Cortex of kidney (tissue), 1 donor: ENCODE measurements at places on chromosomes 7 and 10.

- no peak for DNase-seq
These were observed 289.8 kb downstream of the GLRX3 start for GRCh38 chr10:130425881-130426435.

DNA sequence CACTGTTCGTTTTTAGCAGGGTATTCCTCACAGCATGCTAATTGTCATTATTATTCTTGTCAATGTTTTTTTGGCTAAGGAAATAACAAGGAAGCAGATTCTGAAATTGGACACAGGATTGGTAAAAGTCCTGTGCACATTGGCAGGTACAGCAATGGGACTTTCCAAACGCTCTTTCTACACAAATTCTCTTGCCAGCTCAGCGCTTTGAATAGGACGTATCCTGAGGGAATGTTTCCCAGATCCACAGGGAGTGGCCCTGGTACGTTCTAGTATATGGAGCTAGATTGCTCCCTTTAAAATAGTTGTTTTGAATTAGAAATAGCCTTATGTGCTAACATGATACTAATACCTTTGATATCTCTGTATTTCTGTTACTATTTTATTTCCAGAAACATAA is 82.8 kb upstream of the GRB10 start:
- no peak for DNase-seq

- no peak for DNase-seq
These were observed 114.5 kb downstream of the NKX6-2 start for GRCh38 chr10:132671228-132672154.

GRCh38 chr10:3874990-3875841 is 90.2 kb upstream of the KLF6 start:
- DNase-seq, result no peak

DNA sequence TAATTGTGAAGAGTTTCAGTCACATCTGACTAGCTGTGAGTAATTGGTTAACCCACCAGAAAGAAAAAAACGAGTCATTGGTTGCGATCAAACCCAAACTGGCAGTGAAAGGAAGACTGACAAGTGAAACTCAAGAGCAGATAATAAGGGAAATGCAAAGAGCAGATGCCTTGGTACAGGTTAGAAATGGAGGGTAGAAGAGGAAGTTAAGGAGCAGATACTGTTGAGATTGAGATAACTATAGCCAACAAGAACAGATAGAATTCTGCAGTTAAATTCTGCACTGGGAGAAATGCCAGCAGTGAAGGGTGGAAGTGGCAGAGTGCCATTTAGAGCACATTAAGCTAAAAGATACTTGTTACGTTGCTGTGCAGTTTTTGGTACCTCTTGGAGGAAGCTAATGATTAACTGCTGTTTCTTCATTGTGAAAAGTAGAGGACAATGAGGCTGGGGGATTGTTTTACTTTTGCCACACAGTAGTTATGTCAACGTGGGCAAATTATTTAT is 65.8 kb downstream of the CDK13 start:
- DNase-seq, result no peak

GRCh38 chr7:116210345-116211005 is at the start of gene TES:
Gene TES, plus strand, starts transcription at chr7:116210539. Its CDS starts 169 bp downstream, at chr7:116210708.
- peak; percentile 18 for DNase-seq

GRCh38 chr10:117938104-117938503 is 108.6 kb downstream of the RAB11FIP2 start:
- no peak for DNase-seq

- no peak for DNase-seq
These were observed 105.8 kb upstream of the KLF6 start for GRCh38 chr10:3890602-3891352.

- no peak for DNase-seq
These were observed 124.4 kb upstream of the KIF5B start for GRCh38 chr10:32180390-32181280.

DNA sequence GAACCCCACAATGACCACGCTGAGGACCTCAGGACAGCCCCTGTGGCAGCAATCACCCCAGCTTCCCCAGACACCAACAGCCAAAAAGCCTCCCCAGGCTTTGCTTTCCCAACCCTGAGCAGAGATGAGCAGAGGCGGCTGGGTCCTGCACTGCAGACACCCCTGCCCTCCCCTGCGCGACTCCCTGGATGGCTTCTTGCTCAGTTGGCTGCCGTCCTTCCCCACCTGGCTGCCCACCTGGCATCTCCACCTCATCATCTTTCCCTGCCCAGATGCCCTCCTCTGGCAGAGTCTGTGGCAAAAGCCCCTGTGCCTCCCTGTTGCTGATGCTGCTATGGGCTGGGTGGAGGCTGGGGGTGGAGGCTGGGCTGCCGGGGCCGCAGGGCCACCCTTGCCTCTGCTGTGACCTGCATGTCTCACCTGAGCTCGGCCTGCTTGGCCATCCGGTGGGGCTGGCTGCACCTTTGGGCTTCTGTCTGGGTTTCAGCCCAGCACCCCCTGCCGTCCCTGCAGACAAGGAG is 567.7 kb downstream of the TCERG1L start:
- DNase-seq, result no peak
